Osteocyte (in vitro differentiated cells): ENCODE measurements at places on chromosomes 13 and 19. TPM values are rescaled to one million over a fixed set of nuclear protein-coding genes. Genes with fewer than 3 reads are reported as not detected.

The FCER2 gene
- not detected in 2 replicates for total RNA-seq

The SGCG gene
- 0.29 and 0.70 TPM in 2 replicates for total RNA-seq

The ZSCAN5A gene
- 8.9 and 11.1 TPM in 2 replicates for total RNA-seq

The PTPRH gene
- 0.31 TPM in 1 of 2 replicates, not detected in the other for total RNA-seq

The SIGLEC5 gene
- not detected in 2 replicates for total RNA-seq

The ZNF792 gene
- 3.0 and 4.1 TPM in 2 replicates for total RNA-seq

The ZNF776 gene
- total RNA-seq = 16.9 and 21.0 TPM in 2 replicates

The CYP2F1 gene
- not detected in 2 replicates for total RNA-seq

The SERPINE3 gene
- total RNA-seq = not detected in 2 replicates

DNA sequence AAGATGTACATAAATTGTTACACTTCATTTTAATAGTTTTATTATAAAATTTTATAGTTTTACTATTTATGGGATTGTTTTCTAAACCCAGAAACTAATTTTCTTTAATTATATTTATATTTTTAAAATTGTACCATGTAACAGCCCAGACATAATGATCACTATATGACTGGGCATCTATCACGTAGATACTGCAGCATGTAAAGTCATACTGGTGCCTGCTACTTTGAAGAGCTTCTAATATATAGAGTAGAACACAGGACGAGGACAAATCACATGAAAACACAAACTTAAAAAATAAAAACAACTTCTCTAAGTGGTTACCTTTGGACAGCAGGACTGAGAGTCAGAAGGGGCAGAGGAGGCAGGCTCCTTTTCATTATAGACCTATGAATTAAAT lies 5.3 kb downstream of the ELF1 start:
- H3K27me3 ChIP-seq = no peaks in the 10 kb centered on the region
- no peak for DNase-seq
- H3K36me3 ChIP-seq = peaks cover 4% of the 10 kb centered on the region
- H3K4me1 ChIP-seq = peaks cover 19% of the 10 kb centered on the region
- H3K27ac ChIP-seq = no peak overlapping the region

DNA sequence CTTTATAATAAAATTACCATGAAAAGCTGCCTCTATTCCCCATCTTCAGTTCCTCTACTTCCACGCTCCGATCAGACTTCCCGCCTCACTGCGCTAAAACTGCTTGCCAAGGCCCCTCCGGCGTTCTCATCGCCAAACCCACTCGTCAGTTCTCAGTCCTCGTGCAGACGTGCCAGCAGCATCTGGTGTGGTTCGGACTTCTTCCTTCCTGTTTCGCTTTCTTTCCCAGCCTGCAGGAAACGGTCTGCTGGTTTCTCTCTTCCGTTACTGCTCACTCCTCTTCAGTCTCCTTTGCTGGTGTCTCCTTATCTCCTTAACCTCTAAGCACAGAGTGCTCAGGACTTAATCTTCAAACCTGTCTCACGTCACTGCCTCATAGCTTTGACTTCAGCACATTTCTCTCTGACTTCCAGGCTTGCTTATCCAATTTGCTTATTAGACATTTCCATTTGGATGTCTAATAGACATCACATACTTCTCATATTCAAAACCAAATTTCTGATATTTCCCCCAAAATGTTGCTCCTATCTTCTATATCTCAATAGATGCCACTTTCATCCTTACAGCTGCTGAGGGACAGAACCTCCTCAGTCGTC lies 40.3 kb downstream of the RCBTB2 start:
- H3K36me3 ChIP-seq = peaks cover 8% of the 10 kb centered on the region
- H3K4me3 ChIP-seq = no peak overlapping the region
- H3K27me3 ChIP-seq = no peaks in the 10 kb centered on the region
- H3K4me1 ChIP-seq = no peaks in the 10 kb centered on the region
- no peak overlapping the region for H3K27ac ChIP-seq

- peaks cover 59% of the 10 kb centered on the region for H3K27me3 ChIP-seq
- no peak for DNase-seq
Observed at GRCh38 chr19:39265321-39265916, 2.8 kb upstream of the IFNL2 start.

GRCh38 chr13:44303681-44304432 lies 69.8 kb upstream of the SERP2 start:
- no peaks in the 10 kb centered on the region for H3K27me3 ChIP-seq
- no peak for DNase-seq
- H3K4me1 ChIP-seq = peaks cover 64% of the 10 kb centered on the region
- no peak overlapping the region for H3K4me3 ChIP-seq

DNA sequence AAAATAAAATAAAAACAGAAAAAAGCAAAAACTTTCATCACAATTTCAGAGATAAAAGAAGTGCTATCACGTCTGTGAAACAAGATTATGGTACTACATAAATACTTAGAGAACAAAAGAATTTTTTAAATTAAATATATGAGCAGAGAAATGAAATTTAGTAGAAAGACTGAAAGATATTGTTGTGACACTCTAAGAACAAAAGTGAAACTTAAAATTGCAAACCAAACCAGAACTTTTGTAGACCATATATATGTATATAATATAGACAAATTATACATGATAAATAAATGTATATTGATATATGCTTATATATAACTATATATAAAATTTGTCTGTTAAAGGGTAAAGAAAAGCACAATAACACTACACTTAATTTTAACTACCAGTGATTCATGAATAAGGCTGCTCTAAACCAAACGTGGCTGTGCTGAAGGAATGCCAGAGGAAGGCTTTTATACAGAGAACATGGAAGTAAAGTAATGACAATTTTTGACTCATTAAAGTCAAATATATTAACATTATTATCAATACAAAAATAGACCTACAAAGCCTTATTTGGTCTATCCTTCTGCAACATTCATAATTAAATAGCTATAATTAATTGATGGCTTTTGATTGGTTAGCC lies 1516.7 kb upstream of the PCDH20 start:
- DNase-seq = no peak
- no peaks in the 10 kb centered on the region for H3K27me3 ChIP-seq
- H3K36me3 ChIP-seq = no peaks in the 10 kb centered on the region
- H3K4me3 ChIP-seq = peak overlapping the region; percentile 60
- H3K4me1 ChIP-seq = peaks cover 11% of the 10 kb centered on the region

- H3K27me3 ChIP-seq = peaks cover 20% of the 10 kb centered on the region
- peaks cover 2% of the 10 kb centered on the region for H3K4me1 ChIP-seq
- no peaks in the 10 kb centered on the region for H3K36me3 ChIP-seq
- no peak overlapping the region for H3K27ac ChIP-seq
- no peak for DNase-seq
Observed at GRCh38 chr13:27353708-27354107, 70.7 kb upstream of the GTF3A start.

DNA sequence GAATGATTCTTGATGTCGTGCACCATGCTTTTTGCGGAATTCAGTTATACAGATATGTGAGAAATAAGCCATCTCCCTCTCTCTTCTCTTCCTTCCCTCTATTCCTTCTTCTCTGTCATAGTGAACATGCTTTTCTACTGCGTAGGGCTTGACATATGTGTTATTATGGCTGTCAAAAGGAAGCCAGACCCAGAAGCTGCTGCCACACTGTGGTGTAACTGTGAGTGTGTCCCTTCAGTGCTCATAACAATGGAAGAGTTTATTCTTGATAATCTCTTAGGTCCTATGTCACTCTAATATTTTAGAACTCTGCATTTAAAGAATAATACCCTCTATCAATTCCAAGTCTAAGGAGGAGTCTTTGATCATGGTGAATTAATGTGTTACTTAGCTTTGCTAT lies 208.9 kb upstream of the TMTC4 start:
- no peak overlapping the region for H3K4me3 ChIP-seq
- no peaks in the 10 kb centered on the region for H3K36me3 ChIP-seq

DNA sequence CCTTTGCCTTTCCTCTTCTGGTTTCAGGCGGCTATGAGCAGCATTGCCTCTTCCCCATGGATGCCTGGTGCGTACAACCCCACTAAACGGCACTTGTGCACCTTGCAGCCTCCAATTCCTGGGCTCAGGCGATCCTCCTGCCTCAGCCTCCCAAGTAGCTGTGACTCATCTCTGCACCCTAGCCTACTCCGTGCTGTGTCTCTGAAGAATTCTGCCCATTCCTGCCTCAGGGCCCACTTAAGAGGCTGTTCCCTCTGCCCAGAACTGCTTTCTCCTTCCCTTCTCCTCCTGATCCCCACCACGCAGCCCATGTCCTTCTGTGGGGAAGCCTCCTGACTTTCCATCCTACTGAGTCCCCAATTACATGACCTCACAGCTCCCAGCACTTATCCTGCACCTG lies 142.2 kb upstream of the ZNF507 start:
- H3K27me3 ChIP-seq = no peaks in the 10 kb centered on the region
- peak; percentile 57 for DNase-seq
- H3K36me3 ChIP-seq = no peaks in the 10 kb centered on the region
- H3K4me3 ChIP-seq = no peak overlapping the region
- no peaks in the 10 kb centered on the region for H3K4me1 ChIP-seq

GRCh38 chr13:28409648-28410047 lies 85.3 kb downstream of the FLT1 start:
- DNase-seq = no peak
- H3K4me3 ChIP-seq = no peak overlapping the region
- H3K36me3 ChIP-seq = no peaks in the 10 kb centered on the region
- no peak overlapping the region for H3K27ac ChIP-seq

DNA sequence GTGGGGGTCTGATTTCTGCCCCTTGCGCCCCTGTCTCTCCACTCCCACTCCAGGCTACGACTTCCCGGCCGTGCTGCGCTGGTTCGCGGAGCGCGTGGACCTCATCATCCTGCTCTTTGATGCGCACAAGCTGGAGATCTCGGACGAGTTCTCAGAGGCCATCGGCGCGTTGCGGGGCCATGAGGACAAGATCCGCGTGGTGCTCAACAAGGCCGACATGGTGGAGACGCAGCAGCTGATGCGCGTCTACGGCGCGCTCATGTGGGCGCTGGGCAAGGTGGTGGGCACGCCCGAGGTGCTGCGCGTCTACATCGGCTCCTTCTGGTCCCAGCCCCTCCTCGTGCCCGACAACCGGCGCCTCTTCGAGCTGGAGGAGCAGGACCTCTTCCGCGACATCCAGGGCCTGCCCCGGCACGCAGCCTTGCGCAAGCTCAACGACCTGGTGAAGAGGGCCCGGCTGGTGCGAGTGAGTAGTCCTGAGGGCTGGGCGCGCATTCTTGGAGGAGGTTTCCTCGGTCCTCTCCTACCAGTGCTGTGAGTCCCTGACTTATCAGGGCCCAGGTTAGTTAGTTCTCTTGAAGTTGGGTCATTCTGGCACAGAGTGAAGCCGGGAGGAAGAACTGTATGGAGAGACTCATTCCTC lies 12.7 kb downstream of the EHD2 start:
- H3K36me3 ChIP-seq = peaks cover 40% of the 10 kb centered on the region
- H3K27me3 ChIP-seq = no peaks in the 10 kb centered on the region
- no peak for DNase-seq
- peak overlapping the region; percentile 91 for H3K27ac ChIP-seq
- peaks cover 82% of the 10 kb centered on the region for H3K4me1 ChIP-seq

DNA sequence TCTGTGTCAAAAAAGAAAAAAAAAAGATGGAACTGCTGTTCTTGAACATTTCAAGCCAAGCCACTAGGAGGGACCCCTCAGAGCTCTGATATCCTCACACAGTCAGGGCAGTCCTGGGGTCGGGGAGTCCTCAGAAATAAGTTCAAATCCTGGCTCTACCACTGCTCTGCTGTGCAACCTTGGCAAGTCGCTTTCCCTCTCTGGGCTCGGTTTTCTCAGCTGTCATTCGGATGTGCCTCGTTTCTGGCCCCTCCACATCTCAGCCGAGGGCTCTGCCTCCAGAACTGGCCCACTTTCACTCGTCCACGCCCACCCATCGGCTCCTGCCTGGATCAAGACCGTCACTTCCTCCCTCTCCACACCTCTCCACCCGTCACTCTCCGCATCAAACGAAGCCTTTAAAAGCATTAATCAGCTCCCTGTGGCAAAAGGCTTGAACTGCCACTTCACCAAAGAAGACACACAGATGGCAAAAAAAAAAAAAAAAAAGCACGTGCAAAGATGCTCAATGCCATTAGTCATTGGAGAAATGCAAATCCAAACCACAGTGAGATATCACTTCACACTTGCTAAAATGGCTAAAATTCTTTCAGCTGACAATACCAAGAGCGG lies 7.4 kb upstream of the ZNRF4 start:
- H3K36me3 ChIP-seq = no peaks in the 10 kb centered on the region
- no peak overlapping the region for H3K27ac ChIP-seq
- no peaks in the 10 kb centered on the region for H3K4me1 ChIP-seq
- H3K4me3 ChIP-seq = no peak overlapping the region
- peaks cover 23% of the 10 kb centered on the region for H3K27me3 ChIP-seq
- no peak for DNase-seq

DNA sequence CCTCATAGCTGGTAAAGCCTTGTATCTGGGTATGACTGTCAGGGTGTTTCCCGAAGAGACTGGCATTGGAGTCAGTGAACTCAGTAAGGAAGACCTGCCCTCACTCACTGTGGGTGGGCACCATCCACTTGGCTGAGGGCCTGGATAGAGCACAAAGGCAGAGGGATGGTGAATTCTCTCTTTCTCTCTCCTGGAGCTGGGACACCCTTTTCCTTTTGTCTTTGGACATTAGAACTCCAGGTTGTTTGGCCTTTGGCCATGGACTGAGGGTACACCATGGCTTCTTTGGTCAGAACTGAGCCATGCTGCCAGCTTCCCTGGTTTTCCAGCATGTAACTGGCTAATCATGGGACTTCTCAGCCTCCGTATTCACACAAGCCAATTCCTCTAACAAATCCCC lies 4.6 kb upstream of the CEACAM1 start:
- H3K4me1 ChIP-seq = peaks cover 3% of the 10 kb centered on the region
- peaks cover 9% of the 10 kb centered on the region for H3K27me3 ChIP-seq
- no peak overlapping the region for H3K4me3 ChIP-seq

GRCh38 chr13:45670189-45670885 lies 31.8 kb upstream of the CBY2 start:
- peaks cover 52% of the 10 kb centered on the region for H3K4me1 ChIP-seq
- no peaks in the 10 kb centered on the region for H3K27me3 ChIP-seq
- H3K4me3 ChIP-seq = no peak overlapping the region
- peaks cover 1% of the 10 kb centered on the region for H3K36me3 ChIP-seq

GRCh38 chr13:110137680-110138009 lies 169.3 kb downstream of the COL4A1 start:
- H3K27me3 ChIP-seq = no peaks in the 10 kb centered on the region
- H3K4me1 ChIP-seq = peaks cover 29% of the 10 kb centered on the region

GRCh38 chr19:45075301-45076028 lies 813 bp downstream of the ZNF296 start:
- H3K36me3 ChIP-seq = no peaks in the 10 kb centered on the region
- H3K27ac ChIP-seq = no peak overlapping the region
- H3K4me1 ChIP-seq = peaks cover 24% of the 10 kb centered on the region
- H3K4me3 ChIP-seq = peak overlapping the region; percentile 66
